ENCODE measurements at places on chromosomes 7 and 10.

- no peak for DNase-seq
Observed at GRCh38 chr10:13308096-13308495, 8.2 kb upstream of the PHYH start.

DNA sequence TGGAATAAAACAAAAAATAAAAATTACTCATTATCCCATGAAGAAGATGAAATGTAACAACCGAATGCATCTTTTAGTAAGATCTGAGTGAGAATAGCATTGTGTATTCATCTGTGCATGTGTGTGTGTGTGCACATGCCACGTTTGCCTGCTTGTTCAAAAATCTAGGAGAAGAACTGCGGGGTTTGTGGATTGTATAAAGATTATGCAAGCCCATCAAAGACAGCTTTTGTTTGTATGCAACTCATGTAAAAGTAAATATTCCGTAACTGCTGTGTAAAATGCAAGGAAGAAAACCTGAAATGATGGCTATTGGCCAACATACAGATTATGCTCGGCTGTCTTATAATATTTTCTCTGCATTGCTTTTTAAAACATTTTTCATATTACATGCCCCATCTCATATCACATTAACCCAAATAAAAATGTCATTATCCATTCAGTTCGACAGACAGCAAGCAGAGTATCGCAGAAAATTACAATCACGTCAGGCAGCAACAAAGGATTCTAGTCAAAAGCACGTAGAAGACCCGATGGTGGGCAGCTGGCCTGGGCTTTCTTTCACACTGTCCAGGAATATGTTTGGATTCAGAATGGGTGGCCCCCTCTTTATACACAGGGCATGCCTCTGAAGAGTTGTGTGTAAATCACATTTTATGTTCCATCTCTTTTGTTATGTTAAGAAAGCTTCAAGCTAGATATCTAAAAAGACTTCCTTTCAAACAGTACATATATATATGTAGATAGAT lies 114.0 kb downstream of the PARP12 start:
- DNase-seq: no peak

- no peak for DNase-seq
Observed at GRCh38 chr10:101856626-101857025, 13.0 kb upstream of the KCNIP2 start.

DNA sequence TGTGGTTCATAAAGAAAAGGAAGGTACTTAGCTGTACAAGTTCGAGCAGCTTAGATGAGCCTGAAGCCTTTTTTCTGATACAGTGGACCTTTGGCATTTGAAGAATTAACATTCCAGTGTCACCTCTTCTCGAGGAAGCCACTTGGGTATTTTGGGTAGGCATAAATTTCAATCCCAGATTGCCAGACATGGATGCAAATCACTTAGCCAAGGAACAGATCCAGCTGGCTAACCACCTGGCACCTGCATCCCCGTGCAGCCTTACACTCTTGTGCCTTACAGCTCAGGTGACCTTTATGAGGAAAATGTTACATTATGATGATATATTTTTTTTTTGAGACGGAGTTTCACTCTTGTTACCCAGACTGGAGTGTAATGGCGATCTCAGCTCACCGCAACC lies 16.0 kb upstream of the ATOH7 start:
- DNase-seq: no peak

- no peak for DNase-seq
Observed at GRCh38 chr10:111967547-111967946, 216.0 kb downstream of the GPAM start.

- peak; percentile 81 for DNase-seq
Observed at GRCh38 chr7:34939175-34939574, 98.1 kb downstream of the DPY19L1 start.

DNA sequence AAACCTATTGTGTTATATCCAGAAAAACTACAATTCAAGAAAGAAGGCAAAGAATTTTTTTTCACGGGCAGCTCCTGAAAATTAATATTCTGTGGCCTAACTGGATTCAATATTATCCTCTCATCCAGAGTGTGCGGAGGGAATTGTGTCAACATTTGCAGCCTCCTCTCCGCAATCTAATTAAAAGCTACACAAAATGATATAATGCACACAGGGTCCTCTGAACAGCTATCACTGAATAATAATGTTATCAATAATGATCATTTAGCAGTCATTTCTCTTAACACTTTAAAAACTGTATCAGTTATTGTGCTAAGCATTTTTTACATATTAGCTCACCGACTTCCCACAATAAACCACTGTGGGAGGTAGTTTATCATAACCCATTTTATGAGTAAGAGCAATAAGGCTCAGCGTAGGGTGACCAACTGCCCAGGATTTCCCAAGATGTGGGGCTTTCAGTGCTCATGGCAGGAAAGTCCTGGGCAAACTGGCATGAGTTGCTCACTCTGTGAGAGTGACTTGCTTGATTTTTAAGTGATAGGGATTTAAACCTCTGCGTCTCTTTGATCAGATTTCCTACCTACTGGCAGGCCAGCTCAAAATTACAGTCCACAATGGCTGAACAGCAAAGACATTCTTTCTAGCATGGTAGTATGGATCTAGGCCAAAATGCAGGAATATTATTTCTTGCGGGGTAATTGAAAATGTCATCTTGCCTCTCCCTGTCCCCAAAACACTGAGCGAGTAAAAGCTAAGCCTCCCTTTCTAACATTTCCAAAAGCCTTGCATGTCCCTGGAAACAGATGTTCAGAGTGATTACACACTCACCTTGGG lies 65.7 kb downstream of the AOAH start:
- peak; percentile 99 for DNase-seq

DNA sequence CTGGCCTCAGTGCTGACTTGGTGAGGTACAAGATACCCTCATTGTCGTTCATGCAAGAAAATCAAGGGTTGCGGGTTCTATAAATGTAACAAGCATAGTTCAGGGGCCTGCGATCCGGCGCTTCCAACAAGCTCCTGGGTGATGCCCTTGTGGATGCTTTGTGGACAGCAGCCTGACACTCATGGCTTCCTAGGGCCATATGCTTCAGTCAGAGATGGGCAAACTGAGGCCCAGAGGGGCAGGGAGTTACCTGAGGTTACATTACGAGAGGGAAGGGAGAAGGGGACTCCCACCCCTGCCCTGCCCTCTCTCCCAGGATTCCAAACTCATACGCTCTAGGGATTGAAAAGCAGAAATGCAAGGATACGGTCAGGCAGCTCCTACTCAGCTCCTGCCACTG lies 296.3 kb upstream of the ZMIZ1 start:
- DNase-seq: no peak

- peak; percentile 85 for DNase-seq
Observed at GRCh38 chr10:19245889-19246752, 197.5 kb downstream of the MALRD1 start.

GRCh38 chr7:46450886-46451285 lies 529.8 kb upstream of the IGFBP3 start:
- no peak for DNase-seq

- DNase-seq: peak; percentile 68
Observed at GRCh38 chr7:140035400-140036223, 27.1 kb downstream of the PARP12 start.

- DNase-seq: no peak
Observed at GRCh38 chr7:27387864-27388263, 145.3 kb downstream of the EVX1 start.

- DNase-seq: no peak
Observed at GRCh38 chr10:126798649-126799048, 106.6 kb upstream of the DOCK1 start.

- DNase-seq: no peak
Observed at GRCh38 chr7:148083448-148083847, 507.1 kb upstream of the C7orf33 start.

GRCh38 chr10:59611048-59611447 lies 98.6 kb downstream of the SLC16A9 start:
- no peak for DNase-seq

DNA sequence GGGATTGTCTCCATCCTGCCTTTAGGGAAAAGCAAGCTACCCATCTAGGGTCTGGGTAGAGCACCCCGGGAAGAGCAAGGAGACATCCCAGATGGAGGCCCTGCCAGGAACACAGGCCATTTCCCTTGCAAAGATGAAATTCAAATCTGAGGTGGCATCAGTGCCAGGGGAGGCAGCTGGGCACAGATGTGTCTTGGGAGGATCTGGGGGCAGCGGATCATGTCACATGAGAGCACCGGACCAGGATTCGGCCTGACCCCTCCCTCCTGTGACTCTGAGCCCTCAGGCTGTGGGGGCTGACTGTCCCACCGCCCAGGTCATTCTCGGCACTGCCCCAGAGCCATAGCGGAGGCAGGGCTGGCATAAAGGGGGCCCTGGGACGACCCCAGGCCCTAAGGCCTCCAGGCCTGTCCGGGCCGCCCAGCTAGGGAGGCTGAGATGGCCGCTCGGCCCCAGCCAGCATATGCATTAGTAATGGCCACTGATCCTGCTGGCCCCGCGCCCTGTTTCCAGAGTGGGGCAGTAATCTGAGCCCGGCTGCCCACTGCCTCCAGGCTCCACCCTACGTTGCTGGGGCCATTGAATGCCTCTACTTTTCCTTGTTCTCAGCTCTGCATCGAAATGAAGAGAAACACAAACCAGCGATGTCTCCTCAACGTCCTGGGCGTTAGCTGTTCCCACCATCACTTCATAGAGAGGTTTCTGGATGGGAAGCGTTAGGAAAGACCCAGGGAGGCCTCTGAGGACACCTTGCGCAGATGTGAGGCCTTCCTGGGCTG lies 148.5 kb downstream of the UBE2H start:
- no peak for DNase-seq

DNA sequence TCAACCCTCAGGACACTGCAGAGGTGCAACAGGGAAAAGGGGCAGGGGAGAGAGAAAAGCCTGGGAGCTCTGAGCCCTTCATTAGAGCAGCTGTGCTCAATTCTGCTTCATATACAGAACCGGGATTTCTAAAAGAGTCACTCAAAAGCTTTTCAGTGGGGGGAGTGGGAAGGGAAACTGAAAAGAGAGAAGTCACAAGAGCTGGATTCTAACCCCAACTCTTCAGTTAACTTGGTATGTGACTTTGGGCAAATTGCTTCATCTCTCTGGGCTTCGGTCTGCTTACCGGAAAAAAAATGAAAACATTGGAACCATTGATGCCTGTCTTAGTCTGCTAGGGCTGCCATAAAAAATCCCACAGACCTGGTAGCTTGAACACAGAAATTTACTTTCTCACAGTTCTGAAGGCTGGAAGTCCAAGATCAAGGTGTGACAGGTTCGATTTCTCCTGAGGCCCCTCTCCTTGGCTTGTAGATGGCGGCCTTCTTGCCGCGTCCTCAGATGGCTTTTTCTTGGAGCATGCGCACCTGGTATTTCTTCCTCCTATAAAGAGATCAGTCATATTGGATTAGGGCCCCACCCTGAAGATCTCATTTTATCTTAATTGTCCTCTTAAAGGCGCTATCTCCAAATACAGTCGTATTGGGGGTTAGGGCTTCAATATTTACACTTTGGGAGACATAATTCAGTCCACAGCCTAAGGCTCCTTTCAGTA lies 118.3 kb upstream of the KMT2E start:
- DNase-seq: no peak

DNA sequence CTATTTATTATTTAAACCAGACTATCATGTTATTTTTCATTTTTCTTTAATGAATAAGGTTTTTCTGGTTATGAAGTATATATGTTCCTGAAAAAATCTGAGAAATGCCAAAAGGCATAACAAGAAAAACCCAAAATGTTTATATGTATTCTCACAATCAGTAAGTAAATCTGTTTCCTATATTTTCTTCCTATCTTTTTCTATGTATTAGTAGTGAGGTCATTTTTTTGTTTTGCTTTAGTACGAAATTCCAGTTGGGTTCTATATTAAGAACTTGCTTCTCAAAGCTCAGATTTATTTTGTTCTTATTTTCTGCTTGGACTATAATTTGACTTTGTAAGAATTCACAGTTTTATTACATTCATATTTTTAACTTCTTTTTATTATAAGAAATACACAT lies 287.5 kb upstream of the NFE2L3 start:
- DNase-seq: no peak

DNA sequence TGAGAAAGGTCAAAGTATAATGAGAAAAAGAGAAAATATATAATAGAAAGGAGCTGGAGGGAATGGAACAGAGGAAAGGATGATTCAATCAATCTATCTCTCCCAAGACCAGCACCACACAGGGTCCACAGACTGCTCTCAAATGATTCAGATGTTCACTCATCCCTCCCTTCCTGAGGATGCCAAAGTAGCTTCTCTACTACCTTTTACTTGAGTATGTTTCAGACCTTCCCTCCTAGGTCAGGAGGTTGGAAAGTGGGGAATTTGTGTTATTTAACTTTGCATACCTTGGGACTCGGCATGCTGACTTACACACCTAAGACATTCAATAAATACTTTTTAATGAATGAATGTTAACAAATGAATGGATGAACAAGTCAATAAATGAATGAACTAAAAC lies 30.6 kb downstream of the CPVL start:
- peak; percentile 62 for DNase-seq

DNA sequence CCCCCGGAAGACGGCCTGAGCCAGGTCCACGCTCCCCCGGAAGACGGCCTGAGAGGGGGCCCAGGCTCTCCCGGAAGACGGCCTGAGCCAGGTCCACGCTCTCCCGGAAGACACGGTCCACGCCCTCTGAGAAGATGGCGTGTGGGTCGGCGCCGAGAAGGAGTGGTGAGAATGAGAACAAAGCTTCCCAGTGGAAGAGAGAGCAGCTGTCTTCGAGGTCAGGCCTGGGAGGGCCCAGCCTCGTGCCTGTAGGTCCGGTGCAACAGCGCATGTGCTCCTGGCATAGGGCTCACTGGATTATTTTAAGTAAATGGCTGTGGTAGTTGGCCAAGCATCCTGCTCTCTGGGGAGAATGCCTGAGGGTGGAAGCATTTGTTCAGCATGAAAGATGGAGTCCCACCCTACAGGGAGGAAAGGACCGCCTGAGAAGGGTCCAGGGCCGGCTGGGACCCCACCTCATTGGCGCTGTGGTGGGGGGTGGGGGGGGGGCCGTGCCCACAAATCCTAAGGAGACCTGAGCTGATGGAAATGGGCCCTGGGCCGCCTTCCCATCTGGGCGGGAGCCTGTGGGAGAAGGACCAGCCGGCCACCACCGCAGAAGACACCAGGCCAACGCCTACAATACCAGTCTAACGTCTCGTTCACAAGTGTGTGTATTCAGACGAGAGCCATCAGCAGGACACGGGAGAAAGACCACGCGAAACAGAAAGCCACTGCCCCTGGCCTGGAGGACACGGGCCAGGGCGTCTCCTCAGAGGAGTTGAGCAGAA lies 210.0 kb downstream of the WDR37 start:
- DNase-seq: no peak

DNA sequence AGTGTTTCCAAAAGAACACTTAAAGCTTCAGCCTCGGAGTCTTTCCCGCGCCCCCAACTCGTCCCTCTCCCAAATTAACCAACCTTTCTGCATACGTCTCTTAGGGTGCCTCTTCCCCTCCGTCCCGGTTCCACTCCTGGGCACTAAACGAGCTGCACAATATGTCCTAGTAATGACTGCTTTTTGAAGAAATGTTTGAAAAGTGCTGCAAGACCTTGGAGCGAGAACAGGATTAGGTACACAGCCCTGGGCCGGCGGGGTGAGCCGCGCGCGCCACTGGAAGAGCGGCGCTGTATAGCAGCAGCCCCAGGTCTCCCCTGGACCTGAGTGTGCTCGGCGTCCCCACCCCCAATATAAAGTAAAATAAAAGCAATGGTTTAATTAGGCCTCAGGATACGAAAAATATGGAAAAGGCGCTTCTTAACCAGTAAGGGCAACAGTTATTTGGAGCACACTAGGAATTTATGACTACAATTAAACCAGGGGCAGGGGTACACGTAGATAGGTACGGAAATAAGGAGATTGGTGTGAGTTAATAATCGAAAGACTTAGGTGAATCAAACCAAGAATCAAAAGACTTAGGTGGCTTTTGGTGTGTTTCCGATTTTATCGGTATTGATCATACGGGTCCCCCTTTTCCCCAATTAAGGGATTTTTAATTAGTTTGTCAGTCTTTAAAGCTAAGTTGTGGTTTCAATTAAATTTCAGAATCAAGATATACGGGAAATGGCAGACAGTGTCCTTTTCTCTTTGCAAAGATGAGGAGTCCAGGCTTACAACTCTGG lies 1.9 kb downstream of the TET1 start:
- DNase-seq: no peak
